HFFc6 (cell line): ENCODE measurements at places on chromosomes 12 and 14.
A peak's percentile ranks its signal among the peaks of the same experiment; 100 is the strongest.

DNA sequence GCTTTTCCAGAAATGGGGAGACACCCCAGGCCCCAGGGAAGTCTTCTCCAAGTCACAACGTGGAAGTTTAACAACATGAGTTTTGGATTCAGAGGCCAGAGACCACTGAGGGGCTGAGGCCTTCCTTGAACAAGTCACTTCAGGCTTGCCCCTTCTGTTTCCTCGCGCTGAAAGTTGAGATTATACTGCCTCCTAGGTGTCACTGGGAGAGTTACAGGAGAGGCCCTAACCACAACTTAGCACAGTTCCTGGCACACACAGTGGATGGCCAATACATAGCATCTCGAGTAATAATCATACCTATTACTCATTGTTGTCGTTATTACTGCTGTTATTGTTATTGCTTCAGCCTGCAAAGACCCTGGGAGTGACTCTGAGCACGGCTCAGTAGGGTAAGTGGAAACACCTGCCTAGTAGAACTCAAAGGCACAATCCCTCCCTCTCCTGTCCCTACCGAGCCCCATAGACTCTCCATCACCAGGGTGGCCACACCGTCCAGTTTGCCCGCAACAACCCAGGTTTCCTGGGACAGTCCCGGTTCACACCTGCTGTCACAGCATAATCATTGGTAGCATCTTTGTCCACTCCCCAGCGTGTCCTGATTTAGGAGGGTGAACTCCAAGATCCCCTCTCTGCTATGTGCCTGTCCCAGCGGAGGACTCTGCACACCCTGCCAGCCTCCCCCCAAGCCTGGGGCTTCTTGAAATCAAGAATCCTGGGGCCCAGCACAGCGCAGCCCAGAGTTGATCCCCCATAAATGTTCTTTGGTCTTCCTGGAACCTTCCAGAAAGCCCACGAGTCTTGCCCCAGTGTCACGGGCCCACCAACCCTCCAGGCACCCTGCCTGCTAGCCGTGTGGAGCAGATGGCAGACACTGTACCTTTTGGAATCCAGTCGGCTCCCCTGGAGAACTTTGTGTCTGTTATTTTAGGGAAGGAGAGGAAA, 85.0 kb downstream of the SYNE3 start:
- H3K4me3 ChIP-seq = no peak overlapping the region
- H3K27ac ChIP-seq = no peak overlapping the region
- H3K27me3 ChIP-seq = no peaks in the 10 kb centered on the region; the same call in 1 of the 2 replicates
- peaks cover 19% of the 10 kb centered on the region for H3K36me3 ChIP-seq
- no peak for DNase-seq

DNA sequence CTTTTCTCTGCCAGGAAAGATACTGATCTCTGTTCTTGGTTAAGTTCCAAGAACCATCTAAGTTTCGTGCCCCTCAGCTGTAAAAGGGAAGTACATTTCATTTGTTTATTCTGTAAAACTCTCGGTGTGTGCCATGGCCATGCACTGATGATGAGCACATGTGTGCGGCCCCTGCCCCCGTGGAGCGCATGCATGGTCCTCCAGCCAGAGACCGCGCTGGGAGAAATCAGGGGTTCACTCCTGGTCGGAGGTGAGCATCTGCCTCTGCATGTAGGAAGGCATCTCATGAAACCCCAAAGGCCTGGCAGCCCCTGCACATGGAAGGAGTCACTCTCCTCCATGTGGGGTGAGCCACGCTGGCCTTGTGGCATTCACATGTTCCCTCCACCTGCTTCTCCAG, 102.5 kb upstream of the RTL1 start:
- peaks cover 55% of the 10 kb centered on the region for H3K4me1 ChIP-seq
- DNase-seq = no peak
- no peak overlapping the region for H3K27ac ChIP-seq
- H3K27me3 ChIP-seq = peaks cover 48% of the 10 kb centered on the region

- no peak for DNase-seq
- peaks cover 29% of the 10 kb centered on the region for H3K27me3 ChIP-seq
- no peaks in the 10 kb centered on the region for H3K4me1 ChIP-seq
- no peak overlapping the region for H3K27ac ChIP-seq
- no peaks in the 10 kb centered on the region for H3K36me3 ChIP-seq
- H3K4me3 ChIP-seq = no peak overlapping the region
These were observed 607 bp upstream of the KRT6C start for GRCh38 chr12:52474212-52474611.

- peaks cover 6% of the 10 kb centered on the region for H3K4me1 ChIP-seq
- DNase-seq = no peak
- H3K36me3 ChIP-seq = no peaks in the 10 kb centered on the region
These were observed 5.8 kb upstream of the SLC48A1 start for GRCh38 chr12:47767216-47767724.

GRCh38 chr12:131836193-131836592, 8.0 kb downstream of the MMP17 start:
- H3K27me3 ChIP-seq = peaks cover 2% of the 10 kb centered on the region; the same call in 1 of the 2 replicates
- no peak overlapping the region for H3K4me3 ChIP-seq
- no peak overlapping the region for H3K27ac ChIP-seq
- DNase-seq = no peak

DNA sequence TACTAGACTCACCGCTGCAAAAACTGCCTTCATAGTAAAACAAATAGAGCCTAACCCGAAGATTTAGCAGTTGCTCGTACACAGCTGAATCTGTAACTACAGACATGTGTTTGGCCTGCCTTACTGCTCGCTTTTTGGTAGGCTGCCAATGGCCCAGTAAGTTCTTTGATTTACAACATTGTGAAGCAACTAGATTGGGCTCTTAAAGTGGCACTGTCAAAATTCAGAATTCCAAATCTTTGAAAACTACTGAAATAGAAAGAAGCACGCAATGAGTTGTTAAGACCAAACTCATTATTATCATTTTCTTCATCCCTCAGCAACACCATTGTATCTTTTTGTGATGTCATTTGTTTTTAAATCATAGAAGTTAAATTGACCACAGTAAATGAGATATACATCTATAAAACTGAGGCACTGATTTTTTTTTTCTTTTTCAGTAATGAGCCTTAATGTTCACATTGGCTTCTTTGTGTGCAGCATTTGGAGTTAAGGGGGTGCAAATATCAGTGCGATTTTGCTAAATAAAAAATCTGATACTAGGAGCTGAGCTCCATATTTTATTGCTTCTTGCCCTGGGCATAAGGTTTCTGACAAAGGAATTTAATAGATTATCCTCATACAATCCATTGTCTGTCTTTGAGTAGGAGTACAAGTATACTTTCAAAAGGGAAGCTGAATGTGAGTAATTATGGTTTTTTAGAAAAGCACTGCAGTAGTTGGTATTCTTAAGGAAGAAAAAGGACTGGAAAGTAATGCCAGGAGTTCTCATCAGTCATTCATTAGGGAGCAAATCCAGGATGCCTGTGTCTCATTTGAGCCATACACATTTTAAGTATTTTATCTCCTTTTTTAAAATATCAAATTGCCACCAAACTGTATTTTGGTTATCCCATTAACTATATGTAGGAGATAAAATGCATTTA, 138.5 kb downstream of the KICS2 start:
- H3K4me1 ChIP-seq = peaks cover 71% of the 10 kb centered on the region
- H3K27me3 ChIP-seq = no peaks in the 10 kb centered on the region; the same call in 1 of the 2 replicates
- DNase-seq = peak; percentile 86
- peak overlapping the region; percentile 69 for H3K27ac ChIP-seq
- peaks cover 48% of the 10 kb centered on the region for H3K36me3 ChIP-seq

- no peaks in the 10 kb centered on the region for H3K36me3 ChIP-seq
- H3K4me1 ChIP-seq = peaks cover 5% of the 10 kb centered on the region; the same call in 1 of the 2 replicates
- H3K27ac ChIP-seq = no peak overlapping the region
- no peak overlapping the region for H3K4me3 ChIP-seq
- no peak for DNase-seq
These were observed 17.1 kb downstream of the PAPLN start for GRCh38 chr14:73254247-73255004.

DNA sequence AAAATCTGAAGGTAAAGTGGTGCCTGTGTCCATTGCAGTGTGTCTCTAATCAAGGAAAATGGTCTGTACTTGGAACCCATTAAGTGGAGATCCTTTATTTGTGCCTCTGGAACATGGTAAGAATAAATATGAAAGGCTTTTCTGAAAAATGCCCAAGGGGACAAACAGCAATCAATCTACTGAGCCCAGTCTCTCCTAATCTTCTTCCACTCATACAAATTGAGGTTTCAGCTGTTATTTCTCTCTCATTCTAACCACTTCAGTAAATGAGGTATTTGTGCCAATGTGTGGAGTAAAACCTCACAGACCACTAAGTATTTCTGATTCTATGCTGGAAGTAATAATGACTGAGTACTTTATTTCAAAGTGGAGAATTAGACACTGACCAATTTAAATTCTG, 82.3 kb upstream of the ST8SIA1 start:
- H3K36me3 ChIP-seq = no peaks in the 10 kb centered on the region
- peaks cover 10% of the 10 kb centered on the region for H3K4me1 ChIP-seq
- H3K27ac ChIP-seq = no peak overlapping the region
- DNase-seq = no peak
- no peak overlapping the region for H3K4me3 ChIP-seq
- H3K27me3 ChIP-seq = no peaks in the 10 kb centered on the region; the same call in 1 of the 2 replicates

GRCh38 chr14:61678975-61679374, 16.3 kb upstream of the HIF1A start:
- H3K4me3 ChIP-seq = no peak overlapping the region
- peaks cover under 1% of the 10 kb centered on the region; the same call in 1 of the 2 replicates for H3K4me1 ChIP-seq
- DNase-seq = no peak
- no peaks in the 10 kb centered on the region; the same call in 1 of the 2 replicates for H3K27me3 ChIP-seq

DNA sequence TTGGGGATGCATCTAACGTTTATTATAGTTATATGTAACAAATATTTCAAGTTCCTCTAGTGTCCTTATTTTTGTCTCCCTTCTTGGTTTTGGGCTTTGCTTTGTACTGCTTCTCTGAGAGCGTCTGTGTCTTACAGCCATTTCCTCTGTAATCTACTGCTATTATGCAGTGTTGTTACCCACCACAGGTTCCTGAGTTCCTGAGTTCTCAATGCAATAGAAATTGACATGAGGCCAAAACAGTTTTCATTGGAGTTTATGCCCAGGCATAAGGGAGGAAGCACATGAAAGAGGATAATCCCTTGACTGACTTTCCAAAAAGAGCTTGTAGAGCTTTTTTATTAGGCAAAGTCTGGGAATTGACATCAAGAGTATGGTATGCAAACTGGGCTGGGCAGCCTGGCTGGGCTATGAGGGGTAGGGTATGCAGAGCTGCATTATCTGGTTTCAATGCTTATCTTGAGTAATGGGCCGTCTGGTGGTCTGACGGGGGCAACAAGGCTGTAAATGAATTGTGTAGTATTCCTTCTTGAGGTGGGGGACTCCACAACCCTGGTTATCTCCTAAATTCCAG, 722.5 kb upstream of the ATXN7L3B start:
- H3K4me3 ChIP-seq = no peak overlapping the region
- DNase-seq = no peak
- H3K27me3 ChIP-seq = no peaks in the 10 kb centered on the region
- no peak overlapping the region for H3K27ac ChIP-seq

DNA sequence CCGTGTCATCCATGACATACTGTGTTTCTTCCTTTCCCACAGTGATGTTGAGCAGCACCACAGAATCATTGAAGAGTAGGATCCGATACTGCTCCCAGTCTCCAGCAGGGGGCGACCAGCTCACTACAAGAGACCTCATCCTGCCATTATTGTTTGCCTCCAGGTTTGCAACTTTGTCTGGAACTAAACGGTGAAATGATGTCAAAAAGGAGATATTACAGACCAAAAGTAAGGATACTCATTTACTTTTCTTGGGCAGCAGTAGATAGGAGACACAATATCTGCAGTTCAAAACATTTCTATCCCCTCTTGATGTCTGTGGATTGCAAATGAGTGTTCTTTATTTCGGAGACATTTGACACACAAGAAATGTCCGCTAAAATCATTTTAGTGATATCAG, 47.2 kb downstream of the PTPRB start:
- no peaks in the 10 kb centered on the region; the same call in 1 of the 2 replicates for H3K27me3 ChIP-seq
- 0 out of 2 replicates have a peak, but pooled peaks cover 5% of the 10 kb centered on the region for H3K36me3 ChIP-seq
- no peak overlapping the region for H3K27ac ChIP-seq
- H3K4me3 ChIP-seq = no peak overlapping the region
- DNase-seq = peak; percentile 70

GRCh38 chr12:27824126-27824842, 44.2 kb upstream of the MANSC4 start:
- no peaks in the 10 kb centered on the region for H3K36me3 ChIP-seq
- H3K27me3 ChIP-seq = peaks cover 2% of the 10 kb centered on the region; the same call in 1 of the 2 replicates
- H3K4me3 ChIP-seq = no peak overlapping the region
- no peak for DNase-seq

DNA sequence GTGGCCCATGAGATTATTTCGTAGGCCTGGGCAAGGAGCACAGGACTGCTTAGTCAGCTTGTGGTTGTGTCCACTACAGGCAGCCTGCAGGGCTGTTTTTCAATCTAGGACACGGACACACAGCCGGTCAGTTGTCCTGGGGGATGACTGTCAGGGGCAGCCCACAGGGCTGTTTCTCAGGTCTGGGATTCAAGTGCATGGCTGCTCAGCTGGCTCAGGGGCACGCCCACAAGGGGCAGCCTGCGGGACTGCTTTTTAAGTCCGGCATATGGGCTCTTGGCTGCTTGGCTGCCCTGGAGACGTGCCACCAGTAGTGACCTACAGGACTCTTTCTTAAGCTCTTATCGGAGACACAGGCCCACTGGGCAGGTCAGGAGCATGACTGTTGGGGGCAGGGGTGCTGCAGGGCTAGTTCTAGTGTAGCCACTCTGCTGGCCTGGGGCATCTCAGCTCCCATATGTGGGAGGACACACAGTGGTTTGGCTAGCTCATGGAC, 26.6 kb upstream of the GTF2A1 start:
- H3K4me3 ChIP-seq = no peak overlapping the region
- no peaks in the 10 kb centered on the region for H3K36me3 ChIP-seq
- H3K27ac ChIP-seq = no peak overlapping the region
- no peaks in the 10 kb centered on the region; the same call in none of the 2 replicates for H3K27me3 ChIP-seq
- H3K4me1 ChIP-seq = no peaks in the 10 kb centered on the region

- H3K27me3 ChIP-seq = peaks cover 29% of the 10 kb centered on the region
- no peak overlapping the region for H3K27ac ChIP-seq
- no peaks in the 10 kb centered on the region for H3K36me3 ChIP-seq
- DNase-seq = no peak
These were observed 9.1 kb downstream of the LRCOL1 start for GRCh38 chr12:132601171-132601883.

GRCh38 chr12:69698054-69698453, 1.0 kb downstream of the BEST3 start:
- H3K27ac ChIP-seq = no peak overlapping the region
- H3K36me3 ChIP-seq = no peaks in the 10 kb centered on the region
- no peak for DNase-seq
- no peaks in the 10 kb centered on the region for H3K4me1 ChIP-seq
- H3K27me3 ChIP-seq = no peaks in the 10 kb centered on the region

GRCh38 chr12:48023386-48023785, 19.1 kb upstream of the COL2A1 start:
- peaks cover 45% of the 10 kb centered on the region for H3K27me3 ChIP-seq
- no peak overlapping the region for H3K27ac ChIP-seq
- H3K36me3 ChIP-seq = no peaks in the 10 kb centered on the region
- H3K4me1 ChIP-seq = peaks cover 8% of the 10 kb centered on the region

GRCh38 chr14:39956372-39956771, 524.1 kb upstream of the FBXO33 start:
- no peaks in the 10 kb centered on the region for H3K4me1 ChIP-seq
- H3K4me3 ChIP-seq = no peak overlapping the region
- no peak overlapping the region for H3K27ac ChIP-seq
- H3K36me3 ChIP-seq = peaks cover 5% of the 10 kb centered on the region; the same call in 1 of the 2 replicates
